ENCODE measurements at places on chromosomes 5 and 9. TPM values are rescaled to one million over a fixed set of nuclear protein-coding genes. Genes with fewer than 3 reads are reported as not detected.

GRCh38 chr5:107502676-107503060 lies 168.1 kb downstream of the EFNA5 start:
- no peaks in the 10 kb centered on the region for H3K4me1 ChIP-seq
- no peak for DNase-seq
- H3K4me3 ChIP-seq = no peak overlapping the region

ALDH1A1 gene
- not detected for total RNA-seq

GRCh38 chr5:102857076-102857818 lies 102.1 kb downstream of the PAM start:
- H3K27ac ChIP-seq = no peak overlapping the region
- no peak for DNase-seq
- H3K4me3 ChIP-seq = no peak overlapping the region
- peaks cover 2% of the 10 kb centered on the region for H3K4me1 ChIP-seq
- H3K36me3 ChIP-seq = no peaks in the 10 kb centered on the region

CCDC152 gene
- 6.9 TPM for total RNA-seq

GMCL2 gene
- not detected for total RNA-seq

SMIM32 gene
- total RNA-seq = not detected

GRCh38 chr5:156241266-156241665 lies 85.7 kb upstream of the SGCD start:
- no peak for DNase-seq
- H3K4me1 ChIP-seq = no peaks in the 10 kb centered on the region
- H3K36me3 ChIP-seq = no peaks in the 10 kb centered on the region
- H3K4me3 ChIP-seq = no peak overlapping the region
- no peaks in the 10 kb centered on the region for H3K27me3 ChIP-seq
